HEK293T (cell line): ENCODE measurements at places on chromosomes 16 and 17.

- DNase-seq: no peak
Measured at GRCh38 chr17:32798938-32799337, 78.0 kb downstream of the MYO1D start.

- no peak for DNase-seq
Measured at GRCh38 chr16:10787304-10787703, 31.3 kb downstream of the TVP23A start.

GRCh38 chr17:42898147-42898811, 2.3 kb upstream of the G6PC1 start:
- DNase-seq: no peak

DNA sequence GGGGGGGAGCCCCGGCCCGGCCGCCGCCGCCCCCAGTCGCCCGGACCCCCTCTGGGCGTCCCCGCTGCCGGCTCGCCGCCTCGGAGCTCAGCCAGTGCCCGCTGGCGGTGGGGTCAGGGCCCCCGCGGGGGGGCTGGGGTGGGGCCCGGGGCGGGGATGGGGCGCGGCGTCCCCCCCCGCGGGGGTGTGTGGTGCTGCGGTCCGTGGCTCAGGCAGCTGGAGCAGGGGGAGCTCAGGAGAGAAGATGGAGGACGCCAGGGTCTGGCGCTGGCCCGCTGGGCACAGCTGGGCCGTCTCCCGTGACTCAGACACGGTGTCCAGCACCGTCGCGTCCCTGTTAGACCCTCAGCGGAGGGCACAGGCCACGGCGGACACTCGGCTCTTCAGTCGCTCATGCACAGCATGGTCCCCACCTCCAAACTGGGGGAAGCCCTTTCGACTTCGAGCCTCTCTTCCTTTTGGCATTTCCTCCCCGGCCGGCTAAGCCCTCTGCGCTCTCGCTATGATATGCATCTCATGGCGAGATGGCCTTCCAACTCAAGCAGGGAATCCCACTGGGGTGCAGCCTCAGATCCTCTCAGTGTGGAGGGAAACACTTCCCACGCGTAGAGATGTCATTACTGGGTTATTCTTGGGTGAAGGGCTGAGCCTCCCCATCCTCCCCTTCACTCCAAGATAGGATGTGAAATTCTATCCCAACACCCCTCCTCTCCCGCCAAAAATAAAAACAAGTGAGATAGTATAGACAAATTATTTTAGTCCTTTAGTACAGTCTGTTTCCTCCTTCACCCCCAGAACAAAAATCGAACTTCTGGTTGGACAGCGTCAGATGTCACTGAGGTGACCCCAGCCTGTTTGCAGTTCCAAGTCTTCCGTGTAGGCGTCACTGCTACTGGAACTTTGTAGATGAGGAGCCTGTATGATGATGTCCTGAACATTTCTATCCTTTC, 522 bp upstream of the VEZF1 start:
- peak; percentile 80 for DNase-seq

- no peak for DNase-seq
Measured at GRCh38 chr17:43449470-43450248, 34.1 kb upstream of the DHX8 start.

DNA sequence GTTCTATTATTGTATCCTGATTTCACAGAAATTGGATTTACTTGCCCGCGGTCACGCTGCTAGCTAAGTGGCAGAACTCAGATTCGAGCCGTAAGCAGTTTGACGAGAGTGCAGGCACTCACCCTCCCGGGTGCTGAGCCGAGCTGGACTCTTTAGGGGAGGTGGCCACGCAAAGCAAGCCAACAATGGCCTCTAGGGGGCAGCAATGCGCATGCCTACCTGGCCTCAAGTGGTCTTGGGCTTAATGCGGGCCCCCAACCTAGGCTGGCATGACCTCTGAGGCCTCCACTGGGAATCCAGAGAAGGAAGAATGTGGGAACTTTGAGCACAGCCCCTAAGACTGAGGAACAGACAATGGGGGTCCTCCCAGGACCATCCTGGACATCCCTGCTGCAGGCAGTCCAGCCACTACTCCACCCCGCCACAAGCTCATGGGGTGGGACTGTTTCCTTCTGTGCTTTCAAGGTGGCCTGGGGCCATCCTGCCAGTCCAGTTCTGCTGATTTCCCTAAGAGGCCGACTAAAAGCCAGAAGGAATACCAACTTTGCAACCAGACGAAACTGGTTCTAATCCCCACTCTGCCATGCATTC, 276.5 kb downstream of the XYLT1 start:
- DNase-seq: peak; percentile 57

GRCh38 chr17:40410082-40410481, 7.6 kb downstream of the TOP2A start:
- no peak for DNase-seq

DNA sequence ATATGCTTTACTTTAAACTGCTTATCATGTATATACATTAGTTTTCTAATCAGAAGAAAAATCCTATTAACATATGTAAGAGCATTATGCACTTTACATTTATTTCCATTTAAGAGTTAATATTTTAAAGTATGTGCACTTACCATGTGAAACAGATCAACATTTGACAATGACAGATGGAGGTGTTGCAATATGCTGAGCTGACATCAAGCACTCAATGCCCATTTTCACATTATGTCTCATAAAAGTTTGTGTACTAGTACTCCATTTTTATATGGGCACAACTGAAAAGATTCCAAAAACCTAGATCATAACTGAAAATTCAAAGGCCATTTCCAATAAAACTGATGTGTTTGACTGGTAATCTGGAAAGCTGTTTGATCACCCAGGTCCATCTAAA, 420.9 kb upstream of the SOX9 start:
- no peak for DNase-seq

DNA sequence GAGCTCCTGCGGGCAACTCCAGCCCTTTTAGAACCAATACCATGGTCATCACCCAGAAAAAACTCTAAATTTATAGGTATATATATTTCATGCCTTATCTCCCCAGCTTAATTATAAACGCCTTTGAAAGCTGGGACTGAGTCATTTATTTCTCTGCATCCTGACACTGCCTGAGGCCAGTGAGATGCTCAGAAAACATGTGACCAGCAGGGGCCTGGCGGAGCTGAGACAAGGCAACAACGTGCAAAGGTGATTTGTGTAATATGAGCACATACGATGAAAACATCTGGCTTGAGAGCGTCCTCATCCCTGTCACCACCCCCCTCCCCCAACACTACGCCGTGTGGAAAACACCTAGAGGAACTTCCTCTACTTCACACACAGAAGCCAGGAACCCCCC, 22.7 kb downstream of the NXN start:
- DNase-seq: no peak

DNA sequence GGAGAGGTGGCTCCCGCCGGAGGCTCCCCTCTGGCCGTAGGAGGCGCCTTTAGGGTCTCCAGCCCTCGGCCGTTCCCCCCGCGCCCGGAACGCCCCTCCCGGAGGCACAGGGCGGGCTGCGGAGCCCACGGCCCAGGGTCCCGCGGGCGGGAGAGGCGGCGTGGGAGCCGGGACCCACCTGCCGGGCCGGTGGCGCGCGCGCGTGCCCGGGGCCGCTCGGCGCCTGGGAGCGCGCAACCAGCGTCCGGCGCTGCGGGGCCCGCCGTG, at the start of gene MIF4GD:
MIF4GD (minus strand) TSS at position 266 of the 267 bp plus-strand sequence. CDS start 1,036 bp downstream, outside the sequence.
- DNase-seq: no peak

DNA sequence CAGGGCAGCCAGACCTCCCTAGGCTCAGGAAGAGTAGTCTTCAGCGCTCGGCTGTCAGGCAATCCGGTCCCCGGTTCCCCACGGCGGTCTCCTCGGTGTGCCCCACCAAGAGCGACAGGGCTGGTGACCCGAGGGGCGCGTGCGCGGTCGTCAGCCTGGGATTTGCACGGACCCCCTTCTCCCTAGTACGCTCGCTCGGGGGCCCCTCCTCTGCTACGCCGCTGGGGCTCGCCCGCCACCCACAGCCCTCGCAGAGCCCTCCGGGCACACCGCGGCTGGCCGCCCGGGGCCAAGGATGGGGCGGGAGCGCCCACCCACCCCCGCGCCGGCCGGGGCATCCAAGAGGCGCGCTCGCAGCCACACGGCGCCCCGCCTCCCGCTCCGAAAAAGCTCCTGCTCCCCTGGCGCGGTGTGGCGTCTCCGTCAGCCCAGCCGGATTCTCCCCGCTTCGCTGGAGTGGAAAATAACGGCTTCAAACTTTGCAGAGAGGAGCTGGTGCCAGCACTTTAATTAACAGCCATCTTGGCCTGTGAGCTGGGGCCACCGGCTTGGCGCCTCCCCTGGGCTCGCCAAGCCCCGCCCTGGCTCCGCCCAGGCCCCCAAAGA, 2.1 kb upstream of the C1QL1 start:
- peak; percentile 28 for DNase-seq

DNA sequence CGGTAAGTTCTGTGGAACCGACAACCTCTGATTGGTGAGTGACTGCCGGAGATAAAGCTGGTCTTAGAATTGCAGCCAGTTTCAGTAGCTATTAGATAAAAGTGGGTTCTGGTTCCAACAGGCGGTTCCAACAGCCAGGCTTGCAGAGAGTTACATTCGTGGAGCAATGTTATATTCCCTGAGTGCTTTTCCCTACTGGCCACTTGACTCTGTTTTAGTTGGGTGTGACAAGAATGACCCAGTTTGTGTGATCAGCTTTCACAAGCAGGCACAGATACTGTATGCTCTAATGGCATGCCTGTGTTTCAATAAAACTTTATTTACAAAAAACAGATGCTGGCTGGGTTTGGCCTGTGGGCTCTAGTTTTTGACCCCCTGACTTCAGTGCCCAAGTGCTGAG, 196.6 kb downstream of the SNX29 start:
- DNase-seq: no peak

- DNase-seq: no peak
Measured at GRCh38 chr16:89455178-89455577, 35.2 kb downstream of the ANKRD11 start.

- no peak for DNase-seq
Measured at GRCh38 chr17:50887705-50888245, 21.6 kb upstream of the TOB1 start.

DNA sequence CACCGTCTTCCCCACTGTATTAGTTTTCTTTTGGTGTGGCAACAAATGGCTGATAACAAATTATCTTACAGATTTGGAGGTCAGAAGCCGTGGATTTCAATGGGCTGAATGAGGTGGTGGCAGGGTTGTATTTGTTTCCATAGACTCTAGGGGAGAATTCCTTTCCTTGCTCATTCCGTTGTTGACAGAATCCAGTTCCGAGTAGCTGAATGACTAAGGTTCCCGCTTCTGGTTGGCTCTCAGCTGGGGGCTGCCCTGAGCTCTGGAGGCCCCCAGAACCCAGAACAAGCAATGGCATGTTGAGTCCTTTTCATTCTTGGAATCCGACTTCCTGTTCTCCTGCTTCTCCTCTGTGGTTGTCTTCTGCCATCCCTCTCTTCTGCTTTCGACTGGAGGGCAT, 280.4 kb downstream of the SNX29 start:
- no peak for DNase-seq

- DNase-seq: peak; percentile 27
Measured at GRCh38 chr16:64983963-64984362, 137.9 kb downstream of the CDH11 start.

DNA sequence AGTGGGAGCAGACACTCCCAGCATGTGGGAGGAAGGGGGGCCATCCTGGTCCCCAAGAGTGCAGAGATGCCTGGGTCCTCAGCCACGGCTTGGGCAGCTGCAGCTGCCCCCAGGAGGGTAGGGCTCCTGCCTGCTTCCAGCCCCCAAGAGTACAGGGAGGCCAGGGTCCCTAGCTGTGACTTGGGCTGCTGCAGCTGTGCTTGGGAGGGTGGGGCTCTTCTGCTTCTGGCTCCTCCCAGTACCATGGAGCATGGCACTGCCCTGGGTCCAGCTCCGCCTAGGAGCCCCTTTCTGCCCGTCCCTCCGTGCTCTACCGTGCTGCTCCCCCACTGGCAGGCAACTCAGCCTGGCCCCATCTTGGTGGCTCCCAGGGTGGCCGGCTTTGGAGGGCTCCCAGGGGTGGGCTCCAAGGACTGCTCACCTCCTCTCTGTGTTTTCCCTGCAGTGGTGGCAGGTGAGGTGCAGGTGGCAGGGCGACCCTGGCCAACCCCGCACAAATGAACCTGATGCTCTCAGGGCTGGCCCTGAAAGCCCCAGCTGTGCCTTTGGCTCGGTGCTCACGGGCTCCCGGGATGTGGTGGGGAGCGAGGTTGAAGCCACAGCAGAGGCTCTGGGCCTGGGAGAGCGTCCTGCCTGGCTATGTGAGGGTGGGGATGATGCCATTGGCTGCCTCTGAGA, 18.5 kb upstream of the USP22 start:
- DNase-seq: no peak

GRCh38 chr16:70561623-70562022, 38.0 kb downstream of the SF3B3 start:
- DNase-seq: no peak

DNA sequence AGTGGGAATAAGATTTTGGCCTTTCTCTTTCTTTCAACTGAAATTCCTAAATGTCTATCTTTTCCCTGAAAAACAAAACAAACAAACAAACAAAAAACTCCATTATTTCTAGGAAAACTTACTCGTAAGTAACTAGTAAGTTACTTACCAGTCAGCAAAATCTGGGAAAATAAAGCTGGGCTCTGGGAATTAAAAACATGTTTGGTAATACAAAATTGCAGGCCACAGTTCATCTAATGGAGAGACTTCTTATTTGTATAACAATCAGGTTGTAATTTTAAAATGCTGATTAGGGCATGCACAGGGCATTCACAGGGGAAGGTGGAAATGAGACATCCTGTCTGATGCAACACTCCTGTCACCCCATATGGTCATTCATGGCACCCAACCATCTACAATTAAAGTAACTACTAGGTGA, 3.8 kb upstream of the WIPI1 start:
- no peak for DNase-seq

- DNase-seq: no peak
Measured at GRCh38 chr17:77749989-77750388, 208.5 kb upstream of the TNRC6C start.

GRCh38 chr17:78891406-78892061, 11.5 kb downstream of the CEP295NL start:
- DNase-seq: no peak
